ENCODE measurements at places on chromosomes 6 and 20. TPM values are rescaled to one million over a fixed set of nuclear protein-coding genes. Genes with fewer than 3 reads are reported as not detected.

The GABRR1 gene
- not detected for total RNA-seq

The LRRC1 gene
- total RNA-seq = 4.6 TPM

The RIMS4 gene
- total RNA-seq = not detected

The TCF15 gene
- not detected for total RNA-seq

The ATP5F1E gene
- 77.2 TPM for total RNA-seq

The PBOV1 gene
- total RNA-seq = not detected

The UBE2C gene
- total RNA-seq = 0.55 TPM

GRCh38 chr20:57396212-57396983 is 5.2 kb downstream of the RBM38 start:
- H3K36me3 ChIP-seq = peaks cover 59% of the 10 kb centered on the region
- peak overlapping the region; percentile 90 for H3K27ac ChIP-seq
- DNase-seq = no peak
- H3K27me3 ChIP-seq = no peaks in the 10 kb centered on the region
- H3K4me1 ChIP-seq = peaks cover 82% of the 10 kb centered on the region

DNA sequence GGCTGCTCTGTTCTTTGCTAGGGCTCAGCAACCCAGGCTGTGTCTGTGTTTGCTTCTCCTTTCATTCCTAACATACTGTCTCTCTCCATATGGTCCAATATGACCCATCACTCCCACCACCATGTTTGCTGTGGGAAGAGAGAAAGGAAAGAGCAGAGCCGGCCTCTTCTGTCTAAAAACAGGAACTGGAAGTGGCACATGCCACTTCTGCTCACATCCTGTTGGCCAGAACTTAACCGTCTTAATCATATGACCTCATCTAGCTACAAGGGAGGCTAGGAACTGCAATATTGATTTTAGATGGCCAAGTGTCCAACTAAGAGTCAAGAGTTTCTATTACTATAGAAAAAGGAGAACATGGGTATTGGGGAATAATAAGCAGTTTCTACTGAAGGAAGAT is 212.5 kb upstream of the CHD6 start:
- no peaks in the 10 kb centered on the region for H3K27me3 ChIP-seq
- no peak overlapping the region for H3K4me3 ChIP-seq
- no peak overlapping the region for H3K27ac ChIP-seq
- no peak for DNase-seq
- H3K4me1 ChIP-seq = no peaks in the 10 kb centered on the region

GRCh38 chr20:48687117-48687800 is 140.5 kb downstream of the PREX1 start:
- no peaks in the 10 kb centered on the region for H3K4me1 ChIP-seq
- peaks cover 84% of the 10 kb centered on the region for H3K36me3 ChIP-seq
- no peak overlapping the region for H3K27ac ChIP-seq
- no peak for DNase-seq

DNA sequence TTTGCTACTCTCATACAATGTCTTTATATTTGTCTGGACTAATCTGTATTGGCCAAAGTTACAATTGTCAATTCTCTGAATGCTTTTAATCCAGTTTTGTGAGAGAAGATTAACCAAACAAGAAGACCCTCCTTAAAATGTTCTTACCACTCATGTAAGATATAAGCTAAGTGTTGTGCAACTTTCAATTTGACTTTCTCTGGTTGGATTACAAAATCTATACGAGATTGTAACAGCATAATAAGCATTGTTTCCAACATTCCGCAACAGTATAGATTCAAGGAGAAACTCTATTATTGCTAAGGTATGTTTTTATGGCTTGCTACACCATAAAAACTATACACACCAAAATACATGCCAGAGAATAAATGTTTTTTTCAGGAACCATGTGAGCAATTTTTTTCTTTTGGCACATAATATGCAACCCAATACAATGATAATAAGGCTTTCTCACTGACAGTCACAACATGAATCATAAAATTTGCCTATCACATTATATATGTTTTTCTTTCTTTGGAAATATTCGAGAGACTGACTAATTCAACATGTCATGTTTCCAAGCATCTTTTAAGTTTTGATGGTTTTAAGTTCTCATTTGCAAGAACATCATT is 12.2 kb upstream of the TRPC4AP start:
- no peaks in the 10 kb centered on the region for H3K4me1 ChIP-seq
- DNase-seq = no peak
- no peaks in the 10 kb centered on the region for H3K36me3 ChIP-seq
- no peak overlapping the region for H3K27ac ChIP-seq
- H3K4me3 ChIP-seq = no peak overlapping the region

- no peak overlapping the region for H3K27ac ChIP-seq
- H3K4me1 ChIP-seq = peaks cover 22% of the 10 kb centered on the region
- H3K36me3 ChIP-seq = no peaks in the 10 kb centered on the region
- no peaks in the 10 kb centered on the region for H3K27me3 ChIP-seq
Measured at GRCh38 chr6:16496991-16497801, 258.8 kb downstream of the GMPR start.

DNA sequence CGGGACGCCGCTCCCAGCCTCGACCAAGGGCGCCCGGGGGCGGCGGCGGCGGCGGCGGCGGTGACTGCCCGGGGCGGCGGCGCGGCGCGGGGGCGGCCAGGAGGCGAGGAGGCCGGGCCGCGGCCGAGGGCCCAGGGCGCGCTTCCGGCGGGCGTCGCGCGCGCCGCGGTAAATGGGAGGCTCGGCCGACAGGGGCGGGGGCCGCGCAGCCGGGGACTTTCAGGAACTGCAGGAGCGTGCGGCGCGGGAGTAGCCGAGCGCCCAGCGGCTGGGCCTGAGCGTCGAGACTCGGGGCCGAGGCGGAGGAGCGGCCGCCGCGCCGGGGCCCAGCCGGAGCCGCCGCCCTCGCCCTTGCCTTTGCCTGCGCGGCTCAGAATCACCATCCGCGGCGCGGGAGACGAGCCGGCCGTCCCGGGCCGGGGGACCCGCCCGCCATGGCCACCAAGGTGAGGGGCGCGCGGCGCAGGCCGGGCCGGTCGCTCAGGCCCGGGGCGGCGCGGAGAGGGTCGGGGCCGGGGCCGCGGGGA is at the start of gene SNX9:
SNX9 (plus strand) TSS at position 246 of the 527 bp plus-strand sequence; CDS start at position 435, 189 bp downstream.
- peak within 1 kb of the TSS; percentile 78 for H3K27ac ChIP-seq
- peaks cover 18% of the 10 kb centered on the region for H3K4me1 ChIP-seq
- peak; percentile 53 for DNase-seq

DNA sequence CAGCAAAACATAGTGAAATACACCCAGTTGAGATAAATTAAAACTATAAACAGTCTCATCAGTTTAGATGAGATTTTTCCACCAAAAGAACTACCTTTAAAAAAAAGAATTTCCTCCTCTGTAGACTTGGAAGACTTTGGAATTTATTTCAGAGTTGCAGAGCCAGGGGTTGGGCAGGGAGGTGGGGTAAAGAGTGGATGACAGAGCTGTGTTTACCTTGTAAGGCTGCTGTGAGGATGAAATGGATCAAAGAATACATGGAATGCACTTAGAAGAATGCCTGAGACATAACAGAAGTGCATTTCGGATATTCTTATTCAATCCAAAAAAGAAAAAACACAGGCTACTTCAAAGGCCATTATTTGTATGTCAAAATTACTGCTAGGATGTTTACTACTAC is 6.4 kb upstream of the LY86 start:
- no peaks in the 10 kb centered on the region for H3K27me3 ChIP-seq
- no peak overlapping the region for H3K4me3 ChIP-seq
- H3K4me1 ChIP-seq = no peaks in the 10 kb centered on the region
- no peaks in the 10 kb centered on the region for H3K36me3 ChIP-seq

DNA sequence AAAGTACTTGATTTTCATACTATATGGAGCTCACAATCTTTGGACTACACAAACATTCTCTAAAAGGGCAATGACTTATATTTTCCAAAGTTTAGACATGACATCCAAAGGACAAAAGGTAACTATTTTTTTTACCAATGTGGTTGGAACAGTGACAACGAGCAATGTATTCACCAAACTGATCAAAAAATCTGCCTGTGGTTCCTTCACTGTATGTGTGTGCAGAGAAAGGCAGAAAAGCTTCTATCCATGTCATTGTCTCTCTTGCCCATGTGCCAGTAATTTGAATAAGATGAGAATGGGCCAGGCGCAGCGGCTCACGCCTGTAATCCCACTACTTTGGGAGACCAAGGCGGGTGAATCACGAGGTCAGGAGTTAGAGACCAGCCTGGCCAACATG is 25.5 kb downstream of the MCUR1 start:
- H3K27ac ChIP-seq = no peak overlapping the region
- no peak for DNase-seq
- no peaks in the 10 kb centered on the region for H3K4me1 ChIP-seq
- no peaks in the 10 kb centered on the region for H3K27me3 ChIP-seq

DNA sequence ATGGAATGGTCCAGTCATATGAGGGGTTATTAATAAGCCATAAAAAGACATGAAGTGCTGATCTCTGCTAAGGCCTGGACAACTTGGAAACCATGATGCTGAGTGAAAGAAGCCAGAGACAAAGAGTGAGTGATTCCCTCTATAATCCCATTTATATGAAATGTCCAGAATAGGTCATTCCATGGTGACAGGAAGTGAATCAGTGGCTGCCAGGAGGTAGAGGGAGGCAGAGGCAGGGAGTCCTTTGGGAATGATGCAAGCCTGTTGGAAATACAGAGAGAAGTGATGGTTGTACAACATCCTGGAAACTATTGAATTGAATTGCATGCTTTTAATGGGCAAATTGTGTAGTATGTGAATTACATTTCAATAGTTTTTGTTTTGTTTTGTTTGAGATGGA is 26.4 kb downstream of the ANKRD60 start:
- DNase-seq = no peak
- H3K36me3 ChIP-seq = no peaks in the 10 kb centered on the region
- H3K4me1 ChIP-seq = no peaks in the 10 kb centered on the region
- H3K4me3 ChIP-seq = no peak overlapping the region
- H3K27me3 ChIP-seq = no peaks in the 10 kb centered on the region
- no peak overlapping the region for H3K27ac ChIP-seq

- no peaks in the 10 kb centered on the region for H3K27me3 ChIP-seq
- no peaks in the 10 kb centered on the region for H3K4me1 ChIP-seq
- DNase-seq = no peak
- no peak overlapping the region for H3K27ac ChIP-seq
- H3K36me3 ChIP-seq = no peaks in the 10 kb centered on the region
Measured at GRCh38 chr20:57781901-57782300, 72.1 kb upstream of the PMEPA1 start.

DNA sequence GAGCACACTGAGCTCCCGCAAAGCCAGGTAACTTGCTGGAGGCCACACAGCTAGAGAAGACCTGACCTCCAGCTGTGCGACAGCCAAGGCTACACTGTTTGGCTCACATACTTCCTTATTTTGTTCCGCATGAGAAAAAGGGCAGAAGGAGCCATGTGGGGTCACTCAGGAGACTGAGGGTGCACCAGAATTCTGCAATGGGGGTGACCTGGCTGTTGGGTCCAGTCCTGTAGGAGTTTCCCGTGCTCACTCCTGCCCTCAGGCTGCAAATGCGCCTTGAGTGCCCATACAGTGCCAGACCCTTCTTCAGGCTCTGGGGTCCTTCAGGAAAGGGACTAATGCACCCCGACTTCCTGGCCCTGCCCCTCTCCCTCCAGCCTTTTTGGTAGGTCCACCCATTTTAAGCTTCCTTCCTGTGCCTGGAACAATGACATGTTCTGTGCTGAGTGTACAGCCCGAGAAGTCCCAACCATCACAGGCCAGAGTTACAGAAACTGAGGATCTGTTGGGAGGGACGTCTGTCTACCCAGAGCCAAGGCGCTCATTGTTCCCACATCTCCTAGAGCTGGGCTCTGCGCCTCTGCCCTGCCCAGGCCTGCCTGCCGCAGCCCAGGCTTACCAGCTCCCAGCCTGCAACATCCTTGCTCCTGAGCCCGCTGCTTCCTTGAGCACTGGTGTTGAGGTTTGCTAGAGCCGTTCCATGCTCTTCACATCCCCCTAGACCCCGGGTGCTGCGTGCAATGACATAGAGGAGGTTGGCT is 33.5 kb upstream of the CD93 start:
- DNase-seq = no peak
- H3K4me3 ChIP-seq = no peak overlapping the region
- H3K36me3 ChIP-seq = no peaks in the 10 kb centered on the region
- H3K27ac ChIP-seq = no peak overlapping the region
- no peaks in the 10 kb centered on the region for H3K4me1 ChIP-seq

- no peak overlapping the region for H3K27ac ChIP-seq
- no peaks in the 10 kb centered on the region for H3K27me3 ChIP-seq
- no peak overlapping the region for H3K4me3 ChIP-seq
- no peak for DNase-seq
Measured at GRCh38 chr6:133546098-133546497, 304.9 kb downstream of the EYA4 start.

DNA sequence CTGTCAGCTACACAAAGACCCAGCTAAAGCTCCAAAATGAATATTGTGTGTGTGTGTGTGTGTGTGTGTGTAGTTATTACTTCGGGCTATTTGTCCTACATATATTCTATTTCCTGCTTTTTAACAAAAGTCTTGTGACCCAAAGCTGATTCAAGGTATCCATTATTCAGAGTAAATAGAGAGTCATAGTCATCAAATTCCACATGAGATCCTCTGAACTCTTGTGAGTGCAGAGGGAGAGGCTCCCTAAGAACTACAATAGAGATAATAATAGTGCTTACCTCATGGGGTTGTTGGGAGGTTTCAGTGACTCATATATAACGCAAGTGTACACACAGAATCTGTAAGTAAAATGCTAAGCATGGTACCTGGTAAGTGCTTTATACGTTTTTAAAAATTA is 95.6 kb upstream of the SHLD1 start:
- no peak overlapping the region for H3K27ac ChIP-seq
- H3K27me3 ChIP-seq = no peaks in the 10 kb centered on the region
- no peak overlapping the region for H3K4me3 ChIP-seq
- DNase-seq = no peak
- peaks cover 7% of the 10 kb centered on the region for H3K4me1 ChIP-seq

DNA sequence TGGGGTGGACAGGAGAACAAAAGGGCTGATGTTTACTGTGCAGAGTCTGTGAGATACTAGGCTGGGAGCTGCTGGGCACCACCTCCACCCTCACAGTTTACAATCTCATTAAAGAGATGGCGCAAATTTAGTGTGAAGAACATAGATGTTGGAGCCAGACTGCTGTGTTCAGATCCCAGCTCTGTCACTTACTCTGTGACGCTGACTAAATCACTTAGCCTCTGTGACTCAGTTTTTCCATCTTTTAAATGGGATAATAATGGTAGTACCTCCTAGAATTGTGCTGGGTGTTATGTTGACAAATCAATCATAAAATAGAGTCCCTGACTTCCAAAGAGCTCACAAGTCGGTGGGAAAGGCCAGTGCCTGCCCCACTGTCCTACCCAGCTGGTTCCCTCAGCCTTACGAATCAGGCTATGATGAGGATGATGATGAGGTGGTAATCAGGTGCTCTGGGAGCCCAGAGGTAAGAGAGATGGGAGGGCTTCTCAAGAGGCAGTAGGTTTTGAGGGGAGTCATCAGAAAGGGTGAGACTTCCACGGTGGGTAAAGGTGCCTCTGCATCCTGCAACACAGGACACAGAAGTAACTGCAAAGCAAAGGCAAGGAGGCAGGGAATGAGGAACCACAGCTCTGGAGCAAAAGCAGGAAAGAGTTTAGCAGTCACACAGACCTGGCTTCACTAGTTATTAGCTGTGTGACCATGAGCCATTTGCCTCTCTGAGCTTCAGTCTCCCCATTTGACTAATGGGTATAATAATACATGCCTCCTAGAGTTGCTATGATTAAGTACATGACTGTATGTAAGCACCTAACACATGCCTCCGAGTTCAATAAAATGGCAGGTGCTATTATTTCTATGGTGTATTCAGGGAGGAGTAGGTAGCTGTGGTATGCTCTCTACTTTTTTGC is 8.9 kb downstream of the FYN start:
- H3K4me3 ChIP-seq = no peak overlapping the region
- no peaks in the 10 kb centered on the region for H3K36me3 ChIP-seq
- peaks cover 100% of the 10 kb centered on the region for H3K4me1 ChIP-seq
- no peak overlapping the region for H3K27ac ChIP-seq

- H3K27me3 ChIP-seq = no peaks in the 10 kb centered on the region
- H3K36me3 ChIP-seq = no peaks in the 10 kb centered on the region
- H3K27ac ChIP-seq = no peak overlapping the region
- H3K4me1 ChIP-seq = no peaks in the 10 kb centered on the region
- H3K4me3 ChIP-seq = no peak overlapping the region
Measured at GRCh38 chr6:6395581-6396197, 75.2 kb upstream of the F13A1 start.
